ENCODE measurements at places on chromosomes 1 and 21.

DNA sequence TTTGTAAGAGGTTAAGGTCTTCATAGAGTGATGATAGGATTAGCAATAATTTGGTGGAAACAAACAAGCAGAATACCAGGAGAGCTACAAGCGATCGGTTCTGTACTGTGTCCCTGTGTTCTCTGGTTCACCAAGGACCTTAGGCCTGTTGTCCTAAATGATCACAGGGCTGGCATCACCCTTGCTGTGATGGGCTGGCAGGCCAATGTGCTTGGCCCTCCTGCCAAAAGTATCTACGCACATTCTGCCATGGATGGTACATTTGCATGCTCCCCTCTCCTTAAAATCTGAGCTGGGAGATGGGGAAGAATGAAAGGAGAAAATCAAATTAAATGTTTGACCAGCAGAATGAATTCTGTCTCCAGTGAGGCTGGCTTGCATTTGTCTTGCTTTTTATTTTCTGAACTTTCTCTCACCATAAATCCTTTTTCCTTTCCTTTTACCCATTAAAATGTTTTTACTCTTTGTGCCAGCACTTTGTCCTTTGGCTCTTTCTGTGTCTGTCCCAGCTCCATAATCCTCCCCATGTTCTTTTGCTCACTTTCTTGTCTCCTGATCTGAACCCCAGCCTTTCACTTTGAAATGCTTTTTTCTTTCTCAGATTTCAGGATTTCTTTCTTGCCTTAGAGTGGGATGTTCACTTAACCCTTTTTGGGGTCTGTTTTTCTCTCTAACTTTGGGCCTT, 51.7 kb downstream of the PBX1 start:
- no peak for DNase-seq

- no peak for DNase-seq
Observed at GRCh38 chr1:183586926-183587325, 3.3 kb downstream of the NCF2 start.

DNA sequence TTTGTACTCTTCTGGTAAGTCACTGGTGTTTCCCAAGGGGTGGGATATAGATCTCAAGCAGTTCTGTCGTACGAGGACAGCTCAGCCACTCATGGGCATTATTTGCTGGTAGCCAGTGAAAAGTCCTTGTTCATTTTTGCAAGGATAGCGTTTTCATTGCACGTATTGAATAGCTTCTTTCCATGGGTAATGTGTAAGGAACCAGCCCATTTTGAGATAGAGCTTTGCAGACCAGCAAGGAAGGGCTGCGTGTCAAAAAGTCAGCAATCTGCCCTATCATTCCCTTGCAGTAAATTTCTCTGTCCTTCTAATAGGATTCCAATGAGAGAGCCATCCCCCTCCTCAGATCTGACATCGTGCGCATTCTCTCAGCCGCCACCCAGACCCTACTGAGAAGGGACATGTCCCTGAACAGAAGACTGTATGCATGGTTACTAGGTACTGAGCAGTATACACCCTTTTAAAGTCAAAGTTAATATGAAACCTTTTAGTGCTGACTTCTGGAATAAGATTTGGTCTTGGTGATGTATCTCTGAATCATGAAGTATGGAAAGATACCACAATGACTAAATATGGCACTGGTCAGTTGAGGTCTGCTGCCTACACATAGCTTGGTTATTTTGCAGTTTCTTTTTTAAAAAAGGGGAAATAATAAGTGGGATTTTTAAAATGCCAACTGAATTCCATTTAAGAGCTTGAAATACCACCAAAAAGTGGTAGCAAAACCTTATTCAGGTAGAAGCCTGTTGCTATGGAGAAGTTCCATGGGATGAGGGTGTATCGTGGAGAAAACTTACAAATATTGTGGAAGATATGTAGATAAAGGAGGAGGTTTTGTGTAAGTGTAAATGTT, 55.3 kb downstream of the DOP1B start:
- DNase-seq, result no peak

- DNase-seq, result no peak
Observed at GRCh38 chr1:119652587-119652986, 4.5 kb upstream of the ZNF697 start.

All from vagina (tissue), 2 donors.